Endothelial cell of umbilical vein (primary cell): ENCODE measurements at places on chromosomes 1 and 21. TPM values are rescaled to one million over a fixed set of nuclear protein-coding genes. Genes with fewer than 3 reads are reported as not detected.

- no peaks in the 10 kb centered on the region for H3K36me3 ChIP-seq
- no peak overlapping the region for H3K4me3 ChIP-seq
- H3K27me3 ChIP-seq: no peaks in the 10 kb centered on the region
- DNase-seq: no peak
Observed at GRCh38 chr1:33692206-33693188, 171.4 kb upstream of the HMGB4 start.

DNA sequence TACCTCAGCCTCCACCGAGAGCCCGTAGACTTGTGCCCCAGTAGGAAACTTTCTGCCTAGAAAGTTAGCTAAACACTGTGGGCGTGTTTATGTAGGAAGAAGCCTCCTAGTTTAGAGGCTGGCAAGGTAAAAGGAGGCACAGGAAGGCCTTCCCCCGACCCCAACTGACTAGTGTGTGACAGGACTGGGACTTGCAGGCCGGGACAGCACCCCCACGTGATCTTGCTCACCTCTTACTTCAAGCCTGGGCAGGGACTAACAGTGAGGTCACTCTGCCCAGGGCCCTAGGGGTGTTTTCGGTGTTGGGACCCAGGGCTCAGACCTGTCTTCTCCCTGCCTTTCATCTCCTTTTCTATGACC, 392 bp upstream of the TAGLN2 start:
- H3K36me3 ChIP-seq: no peaks in the 10 kb centered on the region
- DNase-seq: no peak
- peak overlapping the region; percentile 98 for H3K27ac ChIP-seq

- no peaks in the 10 kb centered on the region for H3K36me3 ChIP-seq
- no peak overlapping the region for H3K27ac ChIP-seq
- H3K4me1 ChIP-seq: no peaks in the 10 kb centered on the region
- no peak overlapping the region for H3K4me3 ChIP-seq
Observed at GRCh38 chr21:8993284-8993942, 1528.0 kb upstream of the TPTE start.

GRCh38 chr1:100942304-100943046, 46.6 kb downstream of the SLC30A7 start:
- peaks cover 3% of the 10 kb centered on the region for H3K36me3 ChIP-seq
- no peak overlapping the region for H3K4me3 ChIP-seq
- no peaks in the 10 kb centered on the region for H3K27me3 ChIP-seq
- peaks cover 3% of the 10 kb centered on the region for H3K4me1 ChIP-seq

The CYP4A11 gene
- not detected in 2 replicates for total RNA-seq

The SERPINC1 gene
- total RNA-seq: 0.35 TPM in 1 of 2 replicates, not detected in the other

The AMY1B gene
- not detected in 2 replicates for total RNA-seq

GRCh38 chr1:19524791-19525190, 39.5 kb upstream of the CAPZB start:
- H3K4me3 ChIP-seq: no peak overlapping the region
- H3K4me1 ChIP-seq: no peaks in the 10 kb centered on the region
- no peak for DNase-seq
- peaks cover under 1% of the 10 kb centered on the region for H3K27me3 ChIP-seq
- H3K27ac ChIP-seq: no peak overlapping the region

DNA sequence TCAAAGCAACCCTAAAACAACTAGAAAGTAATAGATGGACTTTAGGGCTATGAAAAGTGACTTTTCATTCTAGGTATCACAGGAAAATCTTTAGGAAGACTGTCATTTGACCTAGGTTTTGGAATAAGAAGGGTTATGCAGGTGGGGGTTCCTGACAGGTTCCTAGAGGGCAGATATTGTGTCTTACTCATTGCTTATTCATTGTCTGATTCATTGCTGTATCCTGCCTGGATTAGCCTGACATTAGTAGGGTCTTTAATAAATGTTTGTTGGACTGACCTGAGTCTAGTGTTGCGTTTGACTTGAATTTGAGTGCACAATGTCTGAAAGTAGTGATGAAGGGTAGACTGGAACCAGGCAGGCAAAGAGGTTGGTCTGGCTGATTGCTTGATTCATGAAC, 6.0 kb downstream of the FNBP1L start:
- no peaks in the 10 kb centered on the region for H3K36me3 ChIP-seq
- H3K27me3 ChIP-seq: no peaks in the 10 kb centered on the region
- no peak overlapping the region for H3K4me3 ChIP-seq
- peaks cover 25% of the 10 kb centered on the region for H3K4me1 ChIP-seq
- H3K27ac ChIP-seq: peak overlapping the region; percentile 1

- H3K27me3 ChIP-seq: no peaks in the 10 kb centered on the region
- no peak overlapping the region for H3K27ac ChIP-seq
- H3K4me3 ChIP-seq: no peak overlapping the region
- H3K36me3 ChIP-seq: no peaks in the 10 kb centered on the region
Observed at GRCh38 chr1:177571076-177571475, 398.8 kb downstream of the SEC16B start.

GRCh38 chr1:151143057-151143435, 3.4 kb downstream of the SEMA6C start:
- peaks cover 29% of the 10 kb centered on the region for H3K4me1 ChIP-seq
- peaks cover 2% of the 10 kb centered on the region for H3K36me3 ChIP-seq
- DNase-seq: no peak

The ZNF683 gene
- not detected in 2 replicates for total RNA-seq

The NPHS2 gene
- not detected in 2 replicates for total RNA-seq

GRCh38 chr1:47924270-47925048, 72.7 kb downstream of the TRABD2B start:
- peaks cover 19% of the 10 kb centered on the region for H3K27me3 ChIP-seq
- no peak for DNase-seq
- no peaks in the 10 kb centered on the region for H3K36me3 ChIP-seq

GRCh38 chr1:204431310-204432184, 19.9 kb upstream of the PPP1R15B start:
- no peaks in the 10 kb centered on the region for H3K27me3 ChIP-seq
- peak; percentile 75 for DNase-seq
- H3K27ac ChIP-seq: no peak overlapping the region
- H3K4me1 ChIP-seq: peaks cover 12% of the 10 kb centered on the region

GRCh38 chr1:171801487-171801891, 20.0 kb downstream of the METTL13 start:
- no peaks in the 10 kb centered on the region for H3K36me3 ChIP-seq
- no peak overlapping the region for H3K4me3 ChIP-seq
- no peaks in the 10 kb centered on the region for H3K4me1 ChIP-seq
- H3K27ac ChIP-seq: no peak overlapping the region

DNA sequence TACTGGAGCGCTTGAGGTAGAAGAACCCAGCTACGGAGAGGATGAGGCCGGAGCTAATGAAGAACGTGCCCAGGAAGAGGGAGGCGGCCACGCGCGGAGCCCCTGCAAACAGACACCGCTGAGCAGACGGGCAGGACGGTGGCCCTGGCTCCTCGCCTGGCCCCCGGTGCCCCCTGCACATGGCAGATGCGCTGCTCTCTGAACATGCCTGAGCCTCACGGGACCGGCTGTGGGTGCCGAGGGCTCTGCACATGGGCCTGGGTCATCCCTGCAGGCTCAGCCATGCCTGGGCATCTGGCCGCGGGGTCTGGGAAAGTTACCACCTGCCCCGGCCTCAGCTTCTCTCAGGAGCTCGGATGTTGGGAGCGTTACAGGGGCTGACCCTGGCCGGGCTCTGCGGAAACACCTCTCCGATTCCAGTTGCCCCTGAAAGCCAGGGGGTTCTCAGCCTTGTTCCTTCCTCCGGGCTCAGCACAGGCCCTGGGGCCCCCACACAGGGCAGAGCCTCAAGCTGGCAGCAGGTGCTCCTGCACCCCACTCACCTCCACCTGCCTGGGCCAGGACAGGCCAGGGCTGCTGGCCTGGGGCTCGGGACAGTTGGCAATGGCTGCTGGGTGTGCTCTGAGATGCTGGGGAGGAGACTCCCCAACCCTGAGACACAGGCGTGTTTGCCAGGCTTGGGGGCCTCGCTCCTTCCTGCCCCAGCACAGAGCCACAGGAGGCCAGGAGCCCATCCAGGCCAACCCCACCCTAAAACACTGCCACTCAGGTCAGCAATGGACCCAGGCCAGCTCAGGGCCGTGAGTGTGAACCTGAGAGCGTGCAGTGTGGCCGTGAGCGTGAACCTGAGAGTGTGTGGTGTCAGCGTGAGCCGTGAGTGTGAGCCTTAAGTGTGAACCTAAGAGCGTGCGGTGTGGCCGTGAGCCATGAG, 12.1 kb upstream of the RNF223 start:
- H3K4me1 ChIP-seq: no peaks in the 10 kb centered on the region
- no peak for DNase-seq
- H3K27me3 ChIP-seq: no peaks in the 10 kb centered on the region
- H3K36me3 ChIP-seq: no peaks in the 10 kb centered on the region
- H3K27ac ChIP-seq: no peak overlapping the region

DNA sequence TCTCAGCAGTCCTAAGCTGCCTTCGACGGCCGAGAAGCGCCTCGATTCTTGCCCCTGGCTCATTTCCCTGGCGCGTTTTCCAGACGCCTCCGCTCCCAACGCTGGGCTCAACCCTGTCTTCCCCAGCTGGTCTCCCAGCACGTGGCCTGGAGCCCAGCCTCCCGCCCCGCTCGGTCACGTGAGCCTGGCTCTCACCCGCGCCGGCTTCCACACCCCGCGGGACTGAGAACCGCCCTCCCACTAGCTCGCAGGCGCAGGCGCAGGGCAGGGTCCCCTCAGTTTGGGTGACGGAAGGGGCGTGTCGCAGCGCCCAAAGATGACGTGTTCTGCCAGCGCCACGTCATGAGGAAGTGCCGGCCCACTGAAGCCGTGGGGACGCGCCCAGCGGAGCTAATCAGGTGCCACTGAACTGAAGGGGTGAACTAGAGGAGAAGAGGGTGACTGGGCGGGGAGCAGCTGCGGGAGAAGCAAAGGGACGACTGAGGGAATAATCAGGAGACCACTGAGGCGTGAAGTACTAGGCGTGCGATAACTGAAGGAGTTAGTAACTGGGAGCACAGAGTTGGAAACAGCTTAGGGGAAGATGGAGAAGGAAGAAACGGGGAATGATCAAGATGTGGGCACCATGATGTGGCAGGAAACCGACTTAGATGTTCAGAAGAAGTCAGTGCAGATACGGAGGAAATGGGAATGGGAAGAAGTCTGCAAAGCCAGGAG, at the start of gene DHDDS:
DHDDS (plus strand) TSS at position 343 of the 717 bp plus-strand sequence. CDS start 625 bp downstream, outside the sequence.
- H3K27ac ChIP-seq: peak within 1 kb of the TSS; percentile 54
- H3K27me3 ChIP-seq: peaks cover 3% of the 10 kb centered on the region
- peak within 1 kb of the TSS; percentile 75 for H3K4me3 ChIP-seq
- H3K36me3 ChIP-seq: peaks cover 5% of the 10 kb centered on the region
- H3K4me1 ChIP-seq: peaks cover 20% of the 10 kb centered on the region
- DNase-seq: peak; percentile 99

DNA sequence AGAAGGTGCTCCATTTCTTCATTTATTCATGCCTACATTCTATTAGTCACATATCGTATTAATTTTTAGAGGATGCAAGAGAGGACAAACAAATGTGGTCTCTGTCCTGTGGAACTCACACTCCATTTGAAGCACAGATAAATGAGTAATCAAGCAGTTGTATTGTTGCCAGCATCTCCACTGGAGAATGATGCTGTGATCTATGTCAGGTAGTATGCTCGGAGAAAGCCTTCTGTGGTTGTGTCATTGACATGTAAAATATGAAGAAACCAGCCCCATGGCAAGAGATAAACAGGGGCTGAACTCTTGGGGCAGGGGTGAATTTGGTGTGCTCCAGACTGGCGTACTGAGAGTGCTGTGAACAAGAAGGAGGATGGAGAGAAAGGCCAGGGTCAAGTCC, 101.2 kb downstream of the FASLG start:
- peaks cover 13% of the 10 kb centered on the region for H3K4me1 ChIP-seq
- no peak for DNase-seq
- H3K27me3 ChIP-seq: no peaks in the 10 kb centered on the region
- H3K36me3 ChIP-seq: no peaks in the 10 kb centered on the region
- no peak overlapping the region for H3K27ac ChIP-seq

The MRPL24 gene
- 63.3 and 77.7 TPM in 2 replicates for total RNA-seq

The NTMT2 gene
- not detected in 2 replicates for total RNA-seq

DNA sequence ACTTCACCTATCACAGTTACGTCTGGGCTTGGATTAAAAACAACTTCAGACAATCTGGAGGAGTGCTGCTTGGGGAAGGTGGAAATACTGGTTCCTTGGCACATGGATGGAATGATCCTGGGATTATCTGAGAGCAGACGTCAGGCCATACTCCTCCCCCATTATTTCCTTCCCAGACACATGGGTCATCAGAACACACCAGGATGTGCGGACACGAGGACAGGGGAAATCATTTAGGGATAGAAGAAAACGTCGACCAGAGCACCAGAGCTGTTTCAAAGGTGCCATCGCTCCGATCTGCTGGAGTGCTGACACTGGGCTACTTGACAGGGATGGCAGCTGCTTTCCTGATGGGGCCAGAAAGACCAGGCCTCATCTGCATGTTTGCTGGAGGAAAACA, 31.8 kb upstream of the ANGPTL7 start:
- DNase-seq: no peak
- peaks cover 3% of the 10 kb centered on the region for H3K4me1 ChIP-seq
- peaks cover 15% of the 10 kb centered on the region for H3K36me3 ChIP-seq
- H3K27ac ChIP-seq: no peak overlapping the region
- H3K4me3 ChIP-seq: no peak overlapping the region

The MAP10 gene
- 1.9 and 2.0 TPM in 2 replicates for total RNA-seq

- no peak overlapping the region for H3K27ac ChIP-seq
- no peak overlapping the region for H3K4me3 ChIP-seq
- H3K27me3 ChIP-seq: peaks cover 9% of the 10 kb centered on the region
Observed at GRCh38 chr1:78587211-78587610, 33.0 kb upstream of the IFI44L start.
